Chondrocyte (in vitro differentiated cells): ENCODE measurements at places on chromosomes 2 and 18. TPM values are rescaled to one million over a fixed set of nuclear protein-coding genes. Genes with fewer than 3 reads are reported as not detected.

The GAREM1 gene
- 6.2 to 7.7 TPM (median 6.3 TPM) in 3 replicates for total RNA-seq

DNA sequence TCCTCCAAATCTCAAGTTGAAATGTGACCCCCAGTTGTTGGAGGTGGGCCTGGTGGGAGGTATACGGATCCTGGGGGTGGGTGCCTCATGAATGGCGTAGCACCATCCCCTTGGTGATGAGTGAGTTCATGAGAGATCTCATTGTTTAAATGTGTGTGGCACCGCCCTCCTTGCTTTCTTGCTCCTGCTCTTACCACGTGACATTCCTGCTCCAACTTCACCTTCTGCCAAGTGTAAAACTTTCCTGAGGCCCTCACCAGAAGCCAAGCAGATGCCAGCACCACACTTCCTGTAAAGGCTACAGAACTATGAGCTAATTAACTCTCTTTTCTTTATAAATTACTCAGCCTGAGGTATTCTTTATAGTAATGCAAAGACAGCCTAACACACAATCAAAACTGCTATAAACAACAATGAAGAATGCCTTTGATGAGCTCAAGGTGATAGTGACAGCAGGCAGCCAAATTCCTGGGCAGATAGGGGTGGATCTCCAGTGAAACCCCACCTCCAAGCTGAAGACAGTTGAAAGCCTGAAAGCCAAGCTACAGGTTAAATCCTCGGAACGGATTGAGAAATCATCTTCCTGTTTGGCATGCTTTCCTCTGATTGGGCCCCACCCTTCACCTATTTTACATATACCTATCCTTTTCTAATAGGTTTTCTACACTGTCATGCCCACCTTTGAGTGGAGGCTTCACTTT is 26.9 kb downstream of the MCEE start:
- DNase-seq, result no peak

GRCh38 chr2:68774569-68775271 is 40.1 kb downstream of the ARHGAP25 start:
- DNase-seq, result no peak

DNA sequence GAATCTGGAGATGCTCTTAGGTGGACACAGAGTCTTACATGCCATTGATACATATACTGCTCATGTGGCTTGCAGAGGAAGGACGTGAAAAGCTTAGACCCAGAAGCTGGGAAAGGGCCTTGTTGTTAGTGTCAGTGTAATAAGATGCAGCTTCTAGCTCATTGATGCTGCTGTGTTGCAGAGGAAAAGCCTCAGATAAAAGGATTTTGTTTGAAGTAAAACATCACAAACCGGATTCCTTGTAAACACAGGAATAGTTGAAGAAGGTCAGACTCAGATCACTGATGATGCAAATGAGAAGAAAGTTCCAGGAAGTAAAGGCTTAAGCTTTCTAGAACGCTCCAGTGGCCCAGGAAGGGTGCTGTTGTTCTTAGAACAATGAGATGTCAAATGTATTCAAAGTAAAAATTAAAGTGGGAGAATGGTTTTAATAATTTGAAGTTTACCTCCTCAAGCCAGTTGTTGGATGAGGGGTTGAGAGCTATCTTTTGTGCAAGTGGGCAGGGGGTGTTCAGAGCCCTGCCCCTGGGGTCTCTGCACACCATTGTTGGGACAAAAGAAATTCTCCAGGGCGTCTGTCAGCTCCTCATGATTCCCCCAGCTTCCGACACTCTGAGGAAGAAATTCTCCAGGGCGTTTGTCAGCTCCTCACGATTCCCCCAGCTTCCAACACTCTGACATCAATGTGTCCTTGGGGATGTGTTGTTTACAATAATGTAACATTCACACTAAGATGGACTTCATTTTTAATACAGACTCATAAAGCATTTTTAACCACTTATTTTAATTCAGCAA is 61.3 kb upstream of the CHMP1B start:
- no peak for DNase-seq

DNA sequence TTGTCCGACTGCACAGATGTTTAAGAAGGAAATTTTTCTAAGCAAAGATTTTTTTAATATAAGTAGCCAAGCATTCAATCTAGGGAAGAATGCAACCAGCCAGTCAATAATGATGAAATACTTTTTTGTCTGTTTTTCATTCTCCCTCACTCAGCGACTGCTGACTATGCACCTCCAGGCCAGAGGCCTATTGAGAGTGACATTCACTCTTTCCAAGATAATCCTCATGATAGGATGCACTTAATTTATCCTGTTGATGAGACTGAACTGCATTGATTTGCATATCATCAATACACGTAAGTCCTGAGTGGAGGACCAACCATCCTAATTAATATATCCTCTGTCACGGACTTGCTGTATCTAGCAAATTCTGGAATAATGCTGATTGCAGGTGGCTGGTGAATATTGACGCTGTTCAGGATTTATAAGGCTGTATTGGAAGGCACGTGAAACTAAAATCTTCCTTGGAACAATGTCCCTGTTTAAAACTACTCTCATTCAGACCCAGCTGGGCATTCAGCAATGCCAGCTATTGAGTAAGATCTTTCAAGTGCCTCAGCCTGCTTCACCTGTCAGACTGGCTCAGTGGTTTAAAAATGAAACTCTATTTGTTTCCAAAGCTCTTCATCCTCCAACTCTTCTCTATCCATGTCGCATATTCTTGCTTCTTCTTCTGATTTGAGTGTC is 142.2 kb downstream of the MAP2 start:
- no peak for DNase-seq

DNA sequence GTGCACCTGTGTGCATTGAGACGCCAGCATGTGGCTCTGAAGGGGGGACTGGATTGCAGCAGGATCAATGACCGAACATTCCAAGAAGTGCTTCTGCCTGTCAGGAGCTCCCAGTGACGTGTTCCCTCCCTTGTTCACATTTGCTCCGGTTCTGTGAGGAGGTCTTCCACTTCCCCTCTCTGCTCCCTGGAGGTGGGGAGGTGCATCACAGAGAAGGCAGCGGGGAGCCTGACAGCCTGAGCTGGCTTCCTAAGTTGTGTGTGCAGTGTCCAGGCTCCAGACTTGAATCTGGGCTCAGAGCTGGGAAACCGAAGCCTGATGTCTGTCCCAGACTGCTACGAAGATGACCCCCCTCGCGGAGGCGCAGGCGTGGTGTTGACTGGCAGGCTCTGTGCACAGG is 171.0 kb downstream of the KLHL29 start:
- DNase-seq, result no peak

- DNase-seq, result no peak
Observed at GRCh38 chr2:106158871-106159270, 35.2 kb downstream of the UXS1 start.

The TMEM37 gene
- 0.36 to 1.1 TPM (median 0.77 TPM) in 3 replicates for total RNA-seq

DNA sequence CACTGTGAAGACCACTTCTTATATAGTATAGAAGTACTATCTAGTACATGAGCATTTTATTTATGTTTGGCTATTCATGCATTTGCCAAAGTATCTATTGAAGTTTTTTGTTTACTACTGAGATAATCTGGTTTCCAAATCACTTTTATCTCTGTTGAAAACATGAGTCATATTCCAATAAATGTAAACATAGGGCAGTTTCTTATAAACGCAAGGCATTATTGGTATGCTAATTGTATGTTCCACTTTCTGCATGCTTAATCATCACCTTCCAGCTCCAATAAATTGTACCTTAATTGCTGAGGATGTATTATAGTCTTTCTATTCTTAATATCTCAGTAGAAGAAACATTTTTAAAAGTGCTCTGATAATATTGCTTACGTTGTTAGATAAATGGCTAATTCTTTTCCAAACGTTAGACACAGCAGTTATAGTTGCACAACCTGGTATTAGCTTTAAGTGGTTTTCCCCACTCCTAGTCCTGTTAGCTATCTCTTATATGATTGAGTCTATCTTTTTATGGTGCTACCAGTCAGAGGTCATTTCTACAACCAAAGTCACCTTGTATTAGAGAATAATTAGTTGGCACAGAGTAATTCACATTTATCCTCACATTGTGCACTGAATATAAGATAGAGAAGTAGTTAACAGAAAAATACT is 17.2 kb downstream of the ITGA4 start:
- DNase-seq, result no peak

The SAG gene
- not detected in 3 replicates for total RNA-seq

DNA sequence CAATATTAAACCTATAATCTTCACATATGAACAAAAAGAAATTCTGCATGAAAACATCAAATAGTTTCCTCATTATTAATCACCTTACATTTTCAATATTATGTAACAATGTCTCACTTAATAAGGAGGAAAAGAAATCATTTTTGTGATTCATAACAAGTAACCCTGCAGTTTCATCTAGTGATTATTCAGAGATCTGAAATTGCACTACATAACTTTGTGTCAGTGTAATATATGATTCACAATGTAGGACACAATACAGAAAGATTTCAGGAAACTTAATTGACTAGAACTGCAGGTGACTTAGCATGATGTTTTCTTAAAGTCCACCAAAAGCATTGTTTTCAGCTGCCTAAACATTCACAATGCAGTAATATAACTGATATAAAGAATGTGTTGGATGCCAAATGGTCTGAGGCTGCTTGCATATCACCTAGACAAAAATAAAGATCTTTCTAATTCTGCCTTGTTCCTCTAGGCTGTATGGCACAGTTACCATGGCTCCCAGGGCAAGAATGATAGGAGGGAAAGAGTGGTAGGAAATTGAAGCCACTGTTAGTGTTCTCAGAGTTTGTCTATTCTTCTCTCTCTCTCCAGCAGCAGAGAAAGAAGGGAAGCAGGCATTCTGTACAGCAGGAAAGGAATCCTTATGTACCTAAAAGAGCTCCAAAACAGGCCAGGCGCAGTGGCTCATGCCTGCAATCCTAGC is 366.6 kb downstream of the FSIP2 start:
- no peak for DNase-seq

- no peak for DNase-seq
Observed at GRCh38 chr18:64234321-64234720, 85.4 kb upstream of the LINC00305 start.

GRCh38 chr18:22503803-22504202 is 86.1 kb upstream of the CTAGE1 start:
- DNase-seq, result no peak

GRCh38 chr2:88521445-88522073 is 69.1 kb upstream of the FOXI3 start:
- DNase-seq, result no peak
